ENCODE measurements at places on chromosomes 3 and 15. TPM values are rescaled to one million over a fixed set of nuclear protein-coding genes. Genes with fewer than 3 reads are reported as not detected.

GOLIM4 gene
- total RNA-seq, result 50.1 TPM

DAZL gene
- total RNA-seq, result not detected

LSM3 gene
- 5.6 TPM for total RNA-seq

GABRG3 gene
- not detected for total RNA-seq

TM4SF18 gene
- 0.29 TPM for total RNA-seq

MYO5C gene
- under 0.01 TPM for total RNA-seq

KIF15 gene
- total RNA-seq, result 1.8 TPM

MORC1 gene
- not detected for total RNA-seq

STX19 gene
- total RNA-seq, result not detected

LHFPL4 gene
- total RNA-seq, result under 0.01 TPM

CNTN4 gene
- total RNA-seq, result not detected

CASR gene
- total RNA-seq, result not detected

TRPM1 gene
- total RNA-seq, result under 0.01 TPM

NANOGP8 gene
- 1.2 TPM for total RNA-seq

ASB14 gene
- not detected for total RNA-seq

All from osteoblast (primary cell).